ENCODE measurements at places on chromosomes 7 and 10.

DNA sequence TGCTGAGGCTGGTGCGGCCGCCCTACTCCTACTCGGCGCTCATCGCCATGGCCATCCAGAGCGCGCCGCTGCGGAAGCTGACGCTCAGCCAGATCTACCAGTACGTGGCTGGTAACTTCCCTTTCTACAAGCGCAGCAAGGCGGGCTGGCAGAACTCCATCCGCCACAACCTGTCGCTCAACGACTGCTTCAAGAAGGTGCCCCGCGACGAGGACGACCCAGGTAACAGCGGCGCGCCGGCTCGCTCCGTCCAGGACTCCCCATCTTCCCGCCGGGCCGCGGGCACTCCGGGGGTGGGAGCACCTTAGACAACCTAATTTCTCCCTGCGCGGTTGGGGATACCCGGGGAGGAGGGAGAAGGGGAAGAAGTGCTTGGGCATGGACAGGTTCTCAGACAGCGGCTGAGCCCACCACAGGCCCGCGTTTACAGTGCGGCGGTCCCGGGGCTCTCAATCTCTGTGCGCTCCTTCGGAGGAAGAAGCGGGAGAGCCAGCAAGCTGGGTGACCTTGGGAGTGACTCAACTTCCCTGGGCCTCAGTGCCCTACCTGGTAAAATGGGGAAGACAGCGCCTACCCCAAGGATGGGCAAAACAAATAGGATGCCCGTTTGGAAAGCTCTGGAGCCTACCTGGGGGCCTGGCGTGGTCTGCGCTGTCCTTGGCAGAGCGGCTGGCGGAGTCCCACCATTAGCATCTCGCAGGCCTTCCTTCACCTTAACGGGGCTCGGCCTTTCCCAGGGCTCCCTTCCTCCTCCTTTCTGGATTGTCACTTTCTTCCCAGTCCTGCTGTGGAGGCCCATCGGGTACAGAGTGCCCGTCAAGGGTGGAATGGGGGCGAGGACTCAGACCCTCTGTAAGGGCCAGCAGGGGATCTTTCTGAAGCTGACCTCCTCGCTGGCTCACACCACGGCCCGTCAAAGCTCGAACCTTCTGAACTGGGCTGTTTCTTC lies 852 bp downstream of the FOXI2 start:
- no peak for DNase-seq

DNA sequence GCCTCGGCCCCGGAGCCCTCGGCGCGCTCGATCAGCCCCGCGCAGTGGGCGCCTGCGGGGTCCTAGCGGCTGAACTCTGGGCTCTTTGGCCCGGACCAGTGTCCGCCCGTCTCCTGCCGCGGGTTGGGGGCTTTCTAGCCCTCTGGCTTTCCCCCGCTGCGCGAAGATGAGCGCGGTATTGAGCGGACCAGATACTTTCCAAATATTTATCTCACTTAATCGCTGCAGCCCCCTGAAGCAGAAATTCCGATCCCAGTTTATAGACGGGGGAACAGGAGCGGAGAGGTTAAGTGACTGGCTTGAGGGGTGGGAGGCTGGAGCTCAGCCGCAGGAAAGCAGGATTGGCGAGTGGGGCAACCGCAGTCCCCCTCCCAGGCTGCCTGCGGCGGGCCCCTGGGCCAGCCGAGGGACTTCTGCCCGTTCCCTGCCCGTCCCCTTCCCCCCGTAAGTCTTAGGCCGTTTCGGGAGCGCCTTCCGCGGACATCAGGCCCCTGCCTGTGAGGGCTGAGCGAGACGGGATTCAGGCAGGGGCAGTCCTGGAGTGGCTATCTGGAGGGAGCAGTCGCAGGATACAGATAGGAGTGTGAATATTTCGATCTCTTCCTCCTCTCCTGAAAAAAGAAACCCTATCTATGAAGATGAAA lies 565 bp downstream of the STRIP2 start:
- peak; percentile 52 for DNase-seq

DNA sequence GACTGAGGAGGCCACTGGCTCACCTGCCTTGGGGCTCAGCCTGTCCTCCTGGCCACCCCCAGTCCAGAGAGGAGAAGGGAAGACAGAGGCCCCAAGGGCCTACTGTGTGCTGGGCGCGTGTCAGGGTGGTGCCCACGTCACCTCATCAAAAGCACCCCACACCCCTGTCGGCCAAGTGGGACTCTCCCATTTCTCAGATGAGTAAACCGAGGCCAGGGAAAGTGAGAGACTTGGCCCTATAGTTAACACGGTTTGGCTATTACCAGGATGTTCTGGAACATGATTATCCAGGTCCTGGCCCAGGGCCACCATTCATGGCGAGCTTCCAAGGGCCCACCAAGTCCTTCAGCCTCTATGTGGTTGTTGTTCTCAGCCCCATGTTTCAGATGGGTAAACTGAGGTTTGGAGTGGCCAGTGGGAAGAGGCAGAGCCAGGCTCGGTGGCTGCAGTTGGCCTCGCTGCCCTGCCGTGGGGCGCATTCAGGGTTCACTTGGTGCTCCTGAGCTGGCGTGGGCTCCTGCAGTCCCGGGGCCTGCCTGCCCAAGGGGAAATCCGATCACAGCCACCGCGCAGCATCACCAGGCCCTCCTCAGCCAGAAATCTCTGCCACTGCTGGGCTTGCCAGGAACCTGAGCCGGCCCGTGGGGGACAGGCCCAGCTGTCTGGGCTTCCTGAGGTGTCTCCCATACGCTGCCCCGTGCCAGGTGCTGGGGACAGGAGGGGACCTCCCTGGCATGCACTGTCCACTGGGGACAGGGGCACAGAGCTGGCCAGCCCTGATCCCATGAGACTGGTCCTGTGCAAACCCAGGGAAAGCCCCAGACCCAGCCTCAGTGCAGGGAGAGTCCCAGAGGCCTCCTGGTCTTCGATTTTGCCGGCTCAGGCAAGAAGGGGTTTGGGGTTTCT lies 117.7 kb upstream of the TNRC18 start:
- no peak for DNase-seq

GRCh38 chr10:26642896-26643653 lies 54.4 kb upstream of the PDSS1 start:
- no peak for DNase-seq

GRCh38 chr7:107659666-107660065 lies 962 bp upstream of the SLC26A4 start:
- no peak for DNase-seq

DNA sequence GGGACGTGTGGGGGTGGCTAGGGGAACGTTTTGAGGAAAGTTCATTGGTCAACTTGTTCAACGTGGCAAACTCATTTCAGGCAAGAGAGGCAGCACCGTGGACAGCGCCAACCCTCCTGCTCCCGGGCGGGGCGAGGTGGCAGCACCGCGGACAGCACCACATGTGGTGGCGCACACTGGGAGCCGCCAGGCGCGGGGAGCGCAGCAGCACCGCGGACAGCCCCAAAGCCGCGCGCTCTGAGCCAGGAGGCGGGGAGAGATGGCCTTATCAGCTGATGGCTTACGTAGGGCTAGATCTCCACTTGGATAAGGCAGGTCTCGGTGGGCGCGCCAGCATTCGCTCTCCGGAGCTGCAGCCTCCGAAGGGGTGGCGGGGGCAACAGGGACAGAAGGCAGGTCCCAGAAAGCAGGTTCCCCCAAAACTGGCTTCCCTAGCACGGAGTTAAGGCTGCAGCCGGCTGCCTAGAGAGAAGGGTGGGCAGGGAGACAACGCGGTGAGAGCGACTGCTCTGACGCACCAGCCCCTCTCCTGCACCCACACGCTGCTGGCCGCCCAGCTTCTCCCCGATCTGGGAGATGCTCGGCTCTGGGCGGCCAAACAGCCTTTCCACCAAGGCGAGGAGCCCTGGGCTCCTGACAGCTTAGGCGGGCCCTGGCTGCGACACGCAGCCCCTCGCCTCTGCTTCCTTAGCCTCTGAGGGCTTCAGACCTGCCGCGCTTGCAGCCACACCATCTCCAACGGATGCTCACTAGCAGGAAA lies at the start of gene HTR5A:
Gene HTR5A, plus strand, starts transcription at position 333 of the 760 bp plus-strand sequence. CDS start 576 bp downstream, outside the sequence.
- peak; percentile 93 for DNase-seq

DNA sequence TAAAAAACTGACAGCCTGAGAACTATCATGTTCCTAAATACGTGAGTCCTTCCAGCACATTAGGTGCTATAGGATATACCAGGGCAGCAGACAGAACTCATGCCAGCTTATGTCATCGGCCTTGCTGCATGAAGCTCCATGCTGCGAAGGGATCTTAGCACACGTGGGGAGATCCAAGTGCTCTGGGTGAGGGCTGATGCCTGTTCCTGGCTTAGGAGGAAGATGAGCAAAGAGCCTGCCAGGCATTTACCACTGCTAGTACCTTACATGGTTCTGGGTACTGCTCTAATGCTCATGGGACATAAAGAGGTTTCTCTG lies 43.2 kb downstream of the SVIL start:
- no peak for DNase-seq

GRCh38 chr7:134045716-134046115 lies 81.4 kb upstream of the LRGUK start:
- no peak for DNase-seq

DNA sequence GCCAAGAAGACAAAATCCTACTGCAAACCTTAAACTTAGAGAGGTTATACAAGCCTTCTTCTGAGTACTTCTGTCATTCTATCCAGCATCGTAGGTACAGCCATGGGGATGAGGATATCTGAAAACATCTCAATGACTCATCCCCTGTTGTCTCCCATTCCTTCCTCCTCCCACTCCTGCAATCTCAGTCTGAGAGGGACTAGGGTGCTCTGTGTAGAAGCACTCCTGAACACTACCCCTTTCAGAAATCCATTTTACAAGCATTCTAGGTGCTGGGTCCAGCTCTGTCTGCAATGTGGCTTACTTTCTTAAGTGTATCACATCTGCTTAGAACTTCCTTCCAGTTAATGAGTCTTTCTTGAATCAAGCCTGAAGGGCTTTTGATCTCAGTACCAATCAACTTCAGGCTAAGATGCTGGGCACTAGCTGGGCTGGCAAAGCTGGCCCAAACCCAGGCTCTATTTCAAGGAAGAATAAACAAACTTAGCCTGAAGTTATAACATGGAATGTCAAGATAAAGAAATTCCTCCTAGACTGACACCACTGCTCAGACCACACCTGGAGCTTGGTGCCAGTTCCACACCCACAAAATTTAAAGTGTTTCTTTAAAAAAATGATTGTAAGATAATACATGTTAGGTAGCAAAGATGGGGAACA lies 270.3 kb upstream of the AOAH start:
- no peak for DNase-seq

DNA sequence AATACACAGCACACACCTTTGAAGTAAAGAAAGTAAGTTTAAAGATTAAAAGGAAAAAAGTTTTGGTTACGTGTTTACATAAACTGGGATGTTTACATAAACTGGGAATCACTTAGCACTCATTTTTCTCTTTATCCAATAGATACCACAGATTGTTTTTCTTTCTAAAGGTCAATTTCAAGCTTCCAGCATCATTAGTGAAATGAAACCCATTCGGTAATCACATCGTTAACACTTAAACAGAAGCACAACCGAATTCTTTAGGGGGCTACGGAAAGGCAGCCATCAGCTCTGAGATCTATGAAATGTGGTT lies 1.1 kb downstream of the ODAD2 start:
- no peak for DNase-seq

- DNase-seq = no peak
Observed at GRCh38 chr7:8418629-8419245, 14.7 kb upstream of the NXPH1 start.

DNA sequence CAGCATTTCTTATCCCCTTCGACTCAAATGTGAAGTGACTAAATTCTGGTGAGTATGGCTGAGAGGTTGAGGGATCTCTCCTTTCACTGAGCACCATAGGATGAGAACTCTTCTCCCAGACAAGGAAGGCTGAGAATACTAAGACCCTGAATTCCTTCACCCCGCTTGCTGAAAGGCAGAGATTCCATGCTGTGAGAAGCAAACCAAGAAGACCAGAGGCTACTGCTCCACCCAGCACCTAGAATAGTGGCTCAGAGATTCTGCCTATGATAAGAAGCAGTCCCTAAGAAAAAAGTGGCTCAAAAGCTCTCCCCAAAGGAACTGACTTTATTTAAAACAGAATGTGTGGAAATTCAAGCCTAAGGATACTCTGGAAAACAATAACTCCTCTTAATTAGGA lies 26.7 kb upstream of the WNT2 start:
- DNase-seq = no peak

- DNase-seq = no peak
Observed at GRCh38 chr7:22200777-22201176, 156.2 kb downstream of the RAPGEF5 start.

- peak; percentile 79 for DNase-seq
Observed at GRCh38 chr10:98030093-98030821, at the start of gene CRTAC1. TSS of gene CRTAC1 (minus strand) at chr10:98030621. CDS start at chr10:98030472, 149 bp downstream.

DNA sequence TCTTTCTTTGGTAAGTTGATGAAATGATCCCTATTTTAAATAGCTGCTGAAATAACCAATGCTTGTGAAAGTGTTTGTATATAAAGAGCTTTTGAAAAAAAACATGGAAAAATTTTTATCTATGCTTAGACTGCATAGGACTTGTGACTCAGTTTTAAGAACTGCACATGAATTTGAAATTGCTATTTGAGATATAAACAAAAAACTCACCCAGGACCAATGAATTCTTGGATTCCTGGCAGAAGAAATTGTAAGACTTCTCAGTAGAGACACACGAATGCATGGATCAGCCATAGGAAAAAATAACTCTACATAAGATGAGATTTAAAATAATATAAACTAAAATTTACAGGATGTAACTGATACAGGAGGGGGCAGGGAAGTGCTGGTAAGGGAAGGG lies 278.8 kb upstream of the SORCS1 start:
- no peak for DNase-seq

DNA sequence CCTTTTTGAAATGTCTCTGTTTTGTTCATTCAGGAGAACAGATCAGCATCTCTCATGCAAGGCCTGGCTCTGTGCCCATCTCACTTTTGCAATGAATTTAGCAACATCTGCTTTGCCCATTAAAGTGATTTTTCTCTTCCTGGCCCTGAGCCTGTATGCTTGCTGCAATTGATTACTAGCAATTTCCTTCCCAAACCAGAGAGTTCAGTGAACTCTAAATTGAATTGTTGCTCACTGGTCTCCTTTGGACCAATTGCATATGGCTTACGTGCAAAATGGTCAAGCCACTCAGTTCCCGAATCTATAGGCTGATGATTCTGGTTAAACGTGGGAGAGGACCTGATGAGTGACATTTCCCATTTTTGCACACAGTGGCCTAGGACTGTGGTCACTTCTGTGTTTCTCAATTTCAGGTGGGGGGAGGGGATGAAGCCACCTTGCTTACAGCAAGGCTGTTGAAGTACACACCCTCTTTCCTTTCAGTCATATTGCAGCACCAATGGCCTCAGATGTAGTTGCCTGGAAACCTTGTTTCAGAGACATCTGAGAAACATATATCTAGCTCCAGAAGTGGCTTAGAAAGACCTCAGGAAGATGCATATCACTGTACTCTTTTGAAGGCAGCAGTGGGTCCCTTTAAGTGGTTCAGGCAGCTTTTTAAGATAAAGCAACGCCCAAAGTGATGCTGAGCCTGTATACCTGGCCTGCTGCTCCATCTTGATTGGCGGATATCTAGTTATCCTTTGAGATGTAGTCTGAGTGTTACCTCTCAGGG lies 201.4 kb downstream of the PTEN start:
- DNase-seq = peak; percentile 67

DNA sequence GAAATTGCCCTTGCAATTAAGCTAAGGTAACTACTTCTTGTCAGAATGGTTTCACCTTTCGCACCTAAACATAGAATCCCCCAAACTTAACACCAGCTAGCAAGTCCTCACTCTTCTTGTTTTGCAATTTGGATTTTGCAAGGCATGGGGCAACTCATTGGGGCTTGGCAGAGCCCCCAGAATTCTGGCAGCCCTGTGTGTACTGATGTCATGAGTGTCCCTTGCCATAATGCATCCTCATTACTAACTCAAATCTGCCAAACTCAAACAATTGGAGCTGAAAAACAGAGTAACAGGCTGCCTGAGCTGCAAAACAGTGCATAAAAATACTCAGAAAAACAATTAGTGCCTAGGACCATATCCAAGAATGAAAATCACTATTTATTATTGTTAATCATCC lies 7.9 kb upstream of the XPNPEP1 start:
- DNase-seq = no peak

Data from right forelimb (tissue), 1 donor.